SK-MEL-5 (cell line): ENCODE measurements at places on chromosomes 4 and X. TPM values are rescaled to one million over a fixed set of nuclear protein-coding genes. Genes with fewer than 3 reads are reported as not detected.

The PCDH19 gene
- not detected in 2 replicates for total RNA-seq

The PNMA6F gene
- total RNA-seq, result not detected in 2 replicates

The FRAS1 gene
- total RNA-seq, result 0.19 and 0.24 TPM in 2 replicates

DNA sequence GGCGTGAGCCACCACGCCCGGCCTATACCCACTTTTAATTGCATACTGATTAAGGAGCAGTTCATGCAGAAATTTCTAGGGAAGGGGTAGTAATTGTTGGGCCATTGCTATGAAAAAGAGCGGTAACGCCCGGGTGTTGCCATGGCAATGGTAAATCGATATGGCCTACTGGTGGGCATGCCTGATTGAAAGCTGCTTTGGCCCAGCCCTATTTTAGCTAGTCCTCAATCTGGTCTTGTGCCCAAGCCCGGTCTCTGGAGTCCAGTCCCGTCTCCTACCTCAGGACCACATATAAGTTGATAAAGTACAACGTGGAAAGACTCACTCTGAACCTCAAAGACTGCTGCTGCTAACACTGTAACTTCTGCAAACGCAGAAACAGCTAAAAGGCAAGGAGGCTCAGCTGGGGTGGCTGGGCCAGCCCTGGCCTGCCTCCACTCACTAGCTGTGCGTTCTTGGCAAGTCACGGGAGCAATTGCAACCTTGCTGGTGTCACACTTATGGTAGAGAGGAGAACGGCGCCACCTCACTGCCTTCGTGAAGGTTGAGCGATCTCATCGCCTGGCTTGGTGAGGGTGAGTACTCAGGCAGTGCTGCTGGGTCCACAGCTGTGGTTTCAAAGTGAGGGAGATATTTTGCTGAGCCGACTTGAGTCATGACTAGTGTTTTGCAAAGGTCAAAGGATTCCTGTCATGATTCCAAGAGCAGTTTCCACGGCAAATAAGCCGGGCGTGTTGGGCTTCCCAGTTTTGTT lies 57.0 kb upstream of the GRPEL1 start:
- no peak for DNase-seq

The CYLC1 gene
- not detected in 2 replicates for total RNA-seq

GRCh38 chrX:13026877-13027652 lies 17.4 kb downstream of the FAM9C start:
- DNase-seq, result no peak

The ANXA3 gene
- total RNA-seq, result 16.8 and 18.8 TPM in 2 replicates

GRCh38 chr4:86718152-86718551 lies 124.0 kb downstream of the PTPN13 start:
- DNase-seq, result no peak

DNA sequence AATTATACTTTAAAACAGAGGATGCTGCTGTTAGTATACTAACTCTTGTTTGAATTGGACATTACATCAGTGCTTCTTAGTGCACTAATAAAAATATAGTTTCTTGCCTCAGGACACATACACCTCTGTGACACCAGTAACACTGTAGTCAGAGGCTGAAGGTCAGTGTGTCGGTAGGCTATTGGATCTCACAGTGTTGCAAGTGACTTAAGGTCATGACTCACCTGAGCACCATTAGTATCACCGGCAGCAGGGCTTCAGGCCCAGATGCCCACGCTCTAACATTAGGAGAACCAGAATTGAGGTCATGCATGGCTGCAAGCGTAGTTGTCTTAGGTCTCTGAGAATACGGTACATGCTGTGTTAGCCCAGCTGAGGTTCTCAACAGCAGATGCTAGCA lies 15.2 kb downstream of the ETDC start:
- DNase-seq, result no peak
